Upper lobe of left lung (tissue), 6 donors: ENCODE measurements at places on chromosomes 4 and X. TPM values are rescaled to one million over a fixed set of nuclear protein-coding genes. Genes with fewer than 3 reads are reported as not detected.

DNA sequence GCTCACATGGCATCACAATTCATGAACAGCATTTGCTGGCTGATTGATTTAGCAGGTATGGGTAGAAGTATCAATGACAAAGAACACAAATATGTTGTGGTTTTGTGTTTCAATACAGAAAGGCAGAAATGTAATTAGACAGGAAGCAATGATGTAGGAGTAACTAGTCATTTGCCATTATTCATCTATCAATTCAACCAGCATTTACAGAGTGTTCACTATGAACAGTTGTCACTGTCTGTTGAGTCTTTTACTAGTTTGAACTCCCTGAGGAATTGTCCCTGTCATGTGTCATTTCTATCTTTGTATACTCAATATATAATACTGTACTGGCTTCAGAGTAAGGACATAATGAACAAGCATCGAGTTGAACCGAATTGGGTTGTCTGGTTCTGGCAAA is 51.5 kb upstream of the ARHGAP24 start:
- DNase-seq, result no peak

Gene PWWP3B
- not detected for total RNA-seq

Gene VAMP7
- 18.9 TPM for total RNA-seq

GRCh38 chr4:126213996-126214395 is 899.2 kb downstream of the FAT4 start:
- no peak for DNase-seq

Gene SRD5A3
- total RNA-seq, result 9.4 TPM

Gene FAM199X
- 11.5 TPM for total RNA-seq

DNA sequence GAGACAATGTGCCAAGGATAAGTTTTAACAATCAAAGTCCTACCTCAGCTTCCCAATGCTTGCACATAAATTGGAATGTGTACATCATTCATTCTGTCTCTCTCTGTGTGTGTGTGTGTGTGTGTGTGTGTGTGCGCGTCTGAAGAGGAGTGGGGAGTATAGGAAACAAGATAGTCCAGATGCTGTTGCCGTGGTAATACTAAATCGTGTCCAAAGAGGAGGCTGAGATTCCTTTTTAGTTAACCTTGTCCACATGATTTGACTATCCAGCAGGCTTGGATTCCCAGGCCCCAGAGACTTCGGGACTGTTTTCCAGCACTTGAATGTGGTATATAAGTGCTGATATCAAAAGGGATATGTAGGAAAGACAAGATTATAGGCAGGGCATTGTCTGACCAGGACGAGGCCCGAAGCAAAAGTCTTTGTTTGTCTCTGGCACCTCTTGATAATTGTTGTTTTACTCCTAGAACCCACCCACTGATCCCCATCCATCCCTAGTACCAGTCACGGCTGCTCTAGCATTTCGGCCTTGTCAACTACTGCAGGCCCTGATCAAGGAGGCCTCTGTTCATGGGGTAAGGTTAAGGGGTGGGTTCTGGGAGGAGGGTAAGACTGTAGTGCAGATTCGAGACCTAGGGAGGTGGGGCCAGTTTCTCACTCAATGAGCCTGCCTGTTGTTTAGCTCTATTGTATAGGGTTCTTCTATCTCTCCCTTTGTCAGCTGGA is 3.9 kb downstream of the PLP1 start:
- no peak for DNase-seq

DNA sequence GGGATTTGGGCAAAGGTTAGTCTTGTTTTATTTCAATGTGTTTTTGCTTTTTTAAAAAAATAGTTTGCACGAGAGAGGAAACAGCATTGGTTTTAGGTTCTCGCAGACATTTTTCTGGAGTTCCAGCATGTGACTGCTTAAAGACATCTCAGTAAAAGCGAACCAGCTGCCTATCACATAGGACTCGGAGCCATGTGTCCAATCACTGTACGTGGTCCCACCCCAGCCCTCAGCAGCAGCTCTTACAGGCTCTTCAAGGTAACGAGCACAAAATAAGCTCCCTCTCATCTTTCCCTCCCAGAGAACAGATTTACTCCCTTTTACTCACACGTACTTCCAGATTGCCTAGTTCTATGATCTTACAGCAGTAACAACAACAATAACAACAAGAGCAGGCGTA is 68.7 kb downstream of the MCF2 start:
- DNase-seq, result no peak

- DNase-seq, result no peak
Measured at GRCh38 chrX:43813898-43814297, 68.4 kb downstream of the MAOB start.

DNA sequence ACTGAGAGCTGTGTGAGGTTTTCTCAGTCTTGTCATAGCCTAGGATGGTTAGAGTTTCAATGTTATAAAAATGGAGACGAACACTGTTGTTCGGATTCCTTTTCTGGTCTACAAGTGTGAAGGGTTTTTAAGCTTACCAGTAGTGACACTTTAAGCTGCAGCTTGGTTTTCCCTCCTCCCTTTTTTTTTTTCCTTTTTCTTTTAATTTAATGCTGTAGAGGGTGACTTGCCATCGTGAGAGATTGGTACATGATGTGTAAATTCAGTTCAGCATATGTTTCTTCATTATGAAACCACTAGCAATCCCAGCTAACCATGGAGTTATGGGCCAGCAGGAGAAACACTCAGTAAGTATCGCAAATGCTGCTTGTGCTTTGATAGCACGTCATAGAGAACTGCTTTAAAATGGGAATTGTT is 165.0 kb downstream of the RAPGEF2 start:
- DNase-seq, result no peak
